EH (cell line): ENCODE measurements at places on chromosomes 16 and 17.

DNA sequence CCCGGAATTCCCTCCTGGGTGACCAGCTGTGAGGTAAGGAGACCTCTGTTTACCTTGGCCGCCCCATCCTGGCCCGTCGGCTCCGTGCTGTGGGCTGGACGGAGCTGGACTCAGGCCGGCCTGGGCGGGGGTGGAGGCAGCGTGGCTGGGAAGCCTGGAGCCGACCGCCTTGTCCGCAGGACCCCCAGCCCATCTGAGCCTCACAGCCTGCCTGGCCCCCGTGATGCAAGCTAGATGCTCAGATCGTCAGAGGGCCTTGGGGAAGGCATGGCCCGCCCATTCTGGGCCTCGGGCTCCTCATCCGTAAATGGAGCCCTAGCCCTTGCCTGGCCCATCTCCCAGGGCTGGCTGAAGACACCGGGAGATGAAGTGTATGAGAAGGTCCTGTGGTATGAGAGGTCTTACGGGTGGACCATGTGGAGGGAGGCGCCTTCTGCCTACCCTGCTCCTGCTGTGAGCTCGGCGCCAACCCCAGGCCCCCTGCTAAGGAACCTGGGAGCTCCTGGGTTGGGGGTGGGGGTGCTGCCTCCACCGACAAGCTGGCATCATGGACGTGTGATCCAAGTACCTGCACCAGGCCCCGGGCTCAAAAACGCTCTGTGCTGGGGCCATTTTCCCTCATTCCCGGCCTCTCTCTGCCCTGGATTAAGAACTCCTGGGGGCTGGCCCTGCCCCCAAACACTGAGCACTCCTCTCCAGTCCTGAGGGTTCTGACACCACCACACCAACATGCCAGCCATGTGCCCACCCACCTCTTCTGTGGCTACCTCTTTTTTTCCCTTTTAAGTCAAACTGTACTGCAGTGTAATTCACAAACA lies 5.4 kb upstream of the P2RX1 start:
- no peak for DNase-seq

GRCh38 chr17:42618442-42619150 lies 9.1 kb downstream of the TUBG1 start:
- peak; percentile 40 for DNase-seq

DNA sequence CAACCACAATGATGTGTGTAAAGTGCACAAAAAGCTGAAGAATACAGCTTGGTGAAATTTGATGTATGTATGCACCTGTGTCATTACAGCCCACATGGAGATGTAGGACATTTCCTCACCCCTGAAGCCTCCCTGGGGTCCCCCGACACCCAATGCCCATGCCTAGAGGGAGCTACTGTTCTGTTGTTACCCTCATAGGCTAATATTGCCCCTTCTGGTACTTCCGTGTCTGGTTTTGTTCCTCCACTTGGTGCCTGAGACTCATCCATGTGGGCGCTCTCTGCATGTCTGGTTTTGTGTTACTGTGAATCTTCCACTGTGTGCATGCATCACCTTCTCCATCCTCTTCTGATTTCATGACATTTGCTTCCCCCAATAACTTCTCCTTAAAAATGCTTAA lies 18.6 kb downstream of the TNFRSF13B start:
- no peak for DNase-seq

DNA sequence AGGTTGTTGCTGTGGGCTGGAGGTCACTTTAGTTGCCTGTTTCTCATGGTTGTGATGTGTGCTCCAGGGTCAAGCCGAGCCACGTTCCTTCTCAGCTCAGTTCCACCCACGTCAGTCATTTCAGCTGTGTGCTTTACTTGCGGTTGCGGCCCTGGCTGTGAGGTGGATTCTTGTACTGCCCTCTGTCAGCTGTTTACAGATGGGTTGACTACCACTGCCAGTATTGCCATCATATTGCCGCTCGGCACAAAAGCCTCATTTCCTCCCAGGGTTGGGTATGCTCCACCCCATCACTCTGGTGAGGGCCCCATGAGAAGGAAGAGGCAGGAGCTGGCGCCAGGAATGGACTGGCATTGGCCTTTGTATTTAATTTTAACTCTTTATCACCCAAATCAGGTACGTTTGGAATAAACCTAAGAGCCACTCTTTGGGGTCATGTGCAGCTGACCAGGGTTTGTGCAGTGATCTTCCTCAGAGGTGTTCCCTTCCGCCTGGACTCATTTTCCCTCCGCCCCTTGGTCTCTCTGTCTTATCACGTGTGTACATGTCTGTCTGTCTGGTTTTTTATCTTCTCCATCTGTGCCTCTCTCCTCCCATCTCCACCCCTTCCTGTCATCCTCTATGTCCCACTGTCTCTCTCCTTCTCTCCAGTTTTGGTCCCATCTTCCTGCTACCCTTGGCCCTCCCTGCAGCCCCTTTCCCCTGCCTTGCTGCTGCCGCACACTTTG lies 25.0 kb downstream of the METTL22 start:
- no peak for DNase-seq

- no peak for DNase-seq
Measured at GRCh38 chr16:6335072-6335471, 997.6 kb upstream of the RBFOX1 start.

GRCh38 chr17:8991514-8992285 lies 26.2 kb upstream of the PIK3R5 start:
- DNase-seq, result peak; percentile 57

GRCh38 chr17:44115585-44116415 lies 7.6 kb downstream of the HDAC5 start:
- peak; percentile 58 for DNase-seq

DNA sequence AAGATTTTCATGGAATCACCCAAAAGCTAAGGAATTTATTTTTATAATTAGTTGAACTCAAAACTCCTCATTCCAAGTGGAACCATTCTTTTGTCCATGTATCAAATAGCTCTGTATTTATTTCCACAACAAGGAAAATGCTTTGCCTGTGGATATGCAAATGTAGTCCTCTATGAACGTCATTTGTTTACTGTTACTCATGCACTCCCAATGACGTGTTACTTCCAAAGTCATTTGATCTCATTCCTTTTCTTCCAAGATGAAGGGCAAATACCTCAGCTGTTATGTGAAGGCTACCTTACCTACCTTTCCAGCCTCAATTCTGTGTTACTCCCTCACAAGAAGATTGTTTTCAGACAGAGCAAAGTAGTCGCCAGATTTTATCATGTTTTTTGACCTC lies 83.7 kb downstream of the ITFG1 start:
- DNase-seq, result peak; percentile 21

DNA sequence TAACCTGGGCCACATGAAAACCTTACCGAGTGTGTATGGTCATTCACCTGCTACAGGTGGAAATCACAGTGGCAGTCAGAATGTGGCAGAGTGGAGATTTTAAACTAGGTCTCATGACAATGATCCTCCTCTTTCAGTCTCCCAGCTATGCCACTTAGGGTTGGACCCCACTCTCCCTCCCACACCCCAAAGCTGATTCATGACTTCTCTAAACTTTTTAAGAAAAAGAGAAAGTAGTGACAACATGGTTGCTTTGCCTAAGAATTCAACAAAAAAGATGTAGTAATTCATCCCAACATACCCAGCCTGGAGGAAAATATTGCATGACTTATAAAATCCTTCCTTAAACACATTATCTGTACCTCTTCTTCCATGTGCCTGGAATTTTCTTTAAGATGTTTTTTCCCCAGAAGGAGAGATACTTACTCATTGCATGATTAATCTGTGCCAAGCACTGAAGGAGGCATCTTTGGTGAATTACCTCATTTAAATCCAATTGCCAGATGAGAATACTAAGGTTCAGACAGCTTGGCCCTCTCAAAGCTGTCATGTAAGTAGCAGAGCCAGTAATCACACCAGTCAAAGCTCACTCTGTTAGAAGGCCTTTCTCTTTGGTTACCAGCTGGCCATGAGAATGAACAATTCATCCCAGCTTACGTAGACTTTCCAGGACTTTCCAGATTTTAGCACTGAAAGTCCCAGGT lies 119.9 kb downstream of the COPRS start:
- peak; percentile 94 for DNase-seq

DNA sequence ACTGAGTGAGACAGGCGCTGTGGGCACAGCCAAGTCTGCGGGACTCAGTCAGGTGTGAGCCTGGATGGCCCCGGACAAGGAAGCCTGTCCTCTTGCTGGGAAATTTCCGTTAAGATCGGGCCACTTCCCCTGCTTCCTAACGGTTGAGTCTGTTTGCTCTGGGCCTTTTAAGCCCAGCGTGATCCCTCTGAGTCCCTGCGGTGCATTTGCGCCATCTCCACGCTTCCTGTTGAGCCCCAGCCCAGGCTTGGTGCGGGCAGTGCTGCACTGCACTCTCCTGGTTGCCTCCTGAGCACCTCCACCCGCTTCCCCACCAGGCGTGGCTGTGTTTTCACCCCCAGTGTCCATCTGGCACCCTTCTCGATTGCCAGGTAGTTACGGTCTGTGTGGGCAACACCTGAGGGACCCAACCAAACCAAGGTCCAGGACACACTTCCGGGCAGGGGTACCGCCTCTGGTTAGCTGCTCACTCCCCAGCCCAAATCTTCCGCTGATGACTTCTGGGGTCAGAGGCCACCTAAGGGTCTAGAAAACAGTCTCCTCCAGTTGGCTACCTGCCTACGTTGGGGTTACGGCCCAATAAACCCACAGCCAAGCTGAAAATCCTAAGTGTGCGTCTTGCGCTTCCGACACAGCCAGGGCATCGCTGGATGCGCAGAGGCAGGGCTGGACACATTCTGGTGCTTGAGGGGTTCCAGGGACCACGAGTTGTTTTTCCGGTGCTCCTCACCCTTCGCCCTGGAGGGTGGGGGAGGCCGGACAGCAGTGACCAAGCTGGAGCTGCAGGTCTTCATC lies 1.4 kb upstream of the SLC25A10 start:
- DNase-seq, result peak; percentile 38

GRCh38 chr16:71781741-71782140 lies 26.9 kb downstream of the AP1G1 start:
- DNase-seq, result peak; percentile 41

DNA sequence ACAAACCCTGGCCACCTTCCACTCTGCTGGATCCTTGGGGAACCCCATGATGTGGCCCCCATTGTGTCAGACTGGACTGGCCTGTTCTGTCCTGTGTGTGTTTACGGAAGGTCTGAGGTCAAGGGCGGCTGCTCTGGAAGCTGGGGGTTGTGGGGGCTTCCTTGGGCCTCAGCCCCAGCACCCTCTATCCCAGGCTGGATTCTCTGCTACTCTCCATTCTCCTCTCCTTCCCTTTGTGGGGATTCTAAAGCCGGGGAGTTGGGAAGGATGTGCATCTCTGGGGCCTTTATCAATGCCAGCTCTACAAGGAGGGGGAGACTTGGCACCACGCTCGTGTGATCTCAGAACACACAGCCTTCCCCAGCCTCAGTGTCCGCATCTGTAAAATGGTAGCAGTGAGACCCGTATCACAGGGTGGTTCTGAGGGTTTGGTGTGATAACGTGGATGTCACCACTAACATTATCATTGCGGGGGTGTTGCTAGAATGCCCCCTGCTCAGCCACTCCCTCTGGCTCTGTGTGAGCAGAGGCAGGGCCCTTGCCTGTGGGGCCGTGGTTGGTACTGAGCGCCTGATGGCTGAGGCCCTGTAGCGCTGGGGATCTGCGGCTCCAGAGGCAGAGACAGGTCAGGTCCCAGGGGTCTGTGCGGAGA lies 18.1 kb downstream of the ADGRG1 start:
- no peak for DNase-seq

GRCh38 chr17:72563952-72564351 lies 443.1 kb downstream of the SOX9 start:
- DNase-seq, result no peak

- DNase-seq, result no peak
Measured at GRCh38 chr17:8904686-8905085, 37.2 kb upstream of the PIK3R6 start.

DNA sequence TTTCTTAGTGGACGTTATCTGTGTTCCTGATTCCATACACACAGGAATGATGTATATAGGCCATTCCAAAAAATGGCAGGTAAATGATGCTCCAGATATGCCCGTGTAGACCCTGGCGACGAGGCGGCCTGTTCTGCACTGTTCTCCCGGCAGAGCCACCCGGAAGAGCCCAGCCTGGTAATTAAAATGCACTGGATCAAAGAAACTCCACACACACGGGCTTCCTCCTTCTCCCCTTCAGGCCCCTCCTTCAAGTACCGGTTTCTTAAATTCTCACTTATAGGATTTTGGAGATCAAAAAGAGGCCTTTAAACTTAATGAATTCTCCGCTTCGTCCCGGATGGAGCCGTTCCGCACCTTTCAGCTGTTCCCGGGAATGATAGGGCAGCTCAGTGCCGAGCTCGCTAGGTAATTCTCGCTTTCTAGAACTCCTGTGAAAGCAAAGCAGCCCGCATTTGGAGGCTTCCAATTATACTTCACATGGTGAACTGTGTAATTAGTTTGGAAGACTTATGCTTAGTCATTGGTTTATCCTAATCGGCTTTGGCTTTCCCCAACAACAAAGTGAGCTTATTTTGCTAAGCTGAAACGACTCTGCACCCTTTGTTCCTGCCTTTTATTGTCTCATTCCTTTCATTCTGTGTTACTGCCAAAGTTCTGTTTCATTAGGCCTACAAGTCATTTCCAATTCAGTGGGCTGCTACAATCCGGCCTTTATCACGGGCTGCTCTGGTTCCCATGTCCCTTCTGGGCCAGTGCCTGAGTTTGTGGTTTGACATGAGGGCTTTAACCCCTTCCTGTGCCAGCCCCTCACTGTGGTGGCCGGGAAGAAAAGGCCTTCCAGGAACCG lies 150.0 kb downstream of the MSI2 start:
- DNase-seq, result peak; percentile 88

- peak; percentile 85 for DNase-seq
Measured at GRCh38 chr17:20226814-20227482, 217.8 kb downstream of the SPECC1 start.

GRCh38 chr16:53465606-53466280 lies 31.5 kb downstream of the RBL2 start:
- peak; percentile 68 for DNase-seq

DNA sequence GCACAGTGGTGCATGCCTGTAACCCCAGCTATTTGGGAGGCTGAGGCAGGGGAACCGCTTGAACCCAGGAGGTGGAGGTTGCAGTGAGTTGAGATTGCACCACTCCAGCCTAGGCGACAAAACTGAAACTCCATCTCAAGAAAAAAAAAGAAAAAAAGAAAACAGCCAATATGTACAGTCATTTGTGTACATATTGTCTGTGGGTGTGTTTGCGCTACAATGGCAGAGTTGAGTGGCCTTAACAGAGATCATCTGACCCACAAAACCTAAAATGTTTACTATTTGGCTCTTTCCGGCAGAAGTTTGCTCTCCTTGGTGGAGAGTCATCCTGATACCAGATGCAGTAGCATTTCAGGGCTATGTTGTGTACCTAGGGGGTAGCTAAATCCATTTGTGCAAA lies 57.9 kb downstream of the ARSG start:
- no peak for DNase-seq

DNA sequence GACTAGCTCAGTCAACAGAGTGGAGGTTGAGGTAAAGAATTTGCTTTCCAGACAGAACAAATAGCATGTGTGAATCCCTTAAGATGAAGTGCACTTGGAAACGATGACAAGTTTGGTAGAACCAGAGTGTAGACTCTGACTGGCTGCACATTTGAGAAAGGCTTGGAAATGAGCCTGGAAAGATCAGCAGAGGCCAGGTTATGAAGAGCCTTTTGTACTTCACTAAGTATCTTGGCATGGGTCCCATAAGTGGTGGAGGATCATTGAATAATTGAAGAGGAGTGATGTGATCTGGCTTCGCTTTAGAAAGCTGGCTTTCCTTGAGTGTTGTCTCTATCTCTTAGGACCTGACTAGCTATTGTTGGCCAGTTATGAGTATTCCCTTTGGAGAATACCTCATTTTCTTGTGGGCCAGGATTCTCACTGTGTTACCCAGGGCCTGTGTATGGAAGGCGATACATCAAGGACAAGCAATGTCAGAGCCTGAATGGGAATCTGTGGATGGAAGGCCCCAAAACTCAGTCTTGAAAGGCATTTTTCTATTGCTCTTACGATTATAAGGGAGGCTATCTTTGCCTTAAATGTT lies 329.8 kb downstream of the UTP18 start:
- DNase-seq, result no peak
